CD8-positive, alpha-beta memory T cell (primary cell): ENCODE measurements at places on chromosomes 12 and 14.
A peak's percentile ranks its signal among the peaks of the same experiment; 100 is the strongest.

DNA sequence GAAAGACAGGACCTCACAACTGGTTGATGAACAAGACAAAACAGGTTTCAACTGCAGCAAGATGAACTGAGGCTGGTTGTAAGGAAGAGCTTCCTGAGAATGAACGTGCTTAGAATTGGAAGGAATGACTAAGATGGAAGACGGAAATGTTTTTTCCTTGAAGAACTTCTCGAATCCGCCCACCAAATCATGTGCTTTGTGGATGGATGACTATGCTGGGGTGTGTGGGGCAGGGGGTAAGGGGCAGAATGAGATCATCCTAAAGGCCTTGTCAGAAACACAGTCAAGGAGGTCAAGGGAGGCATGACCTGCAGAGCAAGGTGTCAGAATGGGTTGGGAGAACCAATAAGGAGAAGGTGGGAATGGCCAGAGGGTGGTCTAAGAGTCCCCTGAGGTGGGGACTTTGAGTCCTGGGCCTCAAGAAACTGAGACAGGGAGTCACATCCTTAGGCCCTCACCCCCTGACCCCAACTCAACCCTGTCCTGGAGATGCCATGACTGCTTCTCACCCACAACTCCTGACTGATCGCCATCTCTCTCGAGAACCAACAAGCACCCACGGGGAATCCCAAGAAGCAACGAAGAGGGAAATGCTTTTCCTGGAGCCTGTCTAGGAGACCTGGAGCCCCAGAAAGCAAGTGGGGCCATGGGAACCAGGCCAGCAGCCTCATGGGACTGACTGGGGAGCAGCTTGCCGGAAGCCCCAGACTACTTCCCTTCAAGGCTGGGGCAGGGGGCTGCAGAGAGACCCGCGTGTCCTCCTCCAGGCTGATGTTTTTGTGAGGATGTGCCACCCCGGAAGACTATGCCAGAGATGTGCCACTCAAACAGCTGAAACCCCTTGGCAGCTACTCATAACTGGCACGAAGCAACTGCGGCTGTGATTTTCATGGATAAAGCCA is 84.0 kb downstream of the ACTN1 start:
- no peaks in the 10 kb centered on the region for H3K4me1 ChIP-seq
- H3K36me3 ChIP-seq = peaks cover 20% of the 10 kb centered on the region
- no peak for DNase-seq

DNA sequence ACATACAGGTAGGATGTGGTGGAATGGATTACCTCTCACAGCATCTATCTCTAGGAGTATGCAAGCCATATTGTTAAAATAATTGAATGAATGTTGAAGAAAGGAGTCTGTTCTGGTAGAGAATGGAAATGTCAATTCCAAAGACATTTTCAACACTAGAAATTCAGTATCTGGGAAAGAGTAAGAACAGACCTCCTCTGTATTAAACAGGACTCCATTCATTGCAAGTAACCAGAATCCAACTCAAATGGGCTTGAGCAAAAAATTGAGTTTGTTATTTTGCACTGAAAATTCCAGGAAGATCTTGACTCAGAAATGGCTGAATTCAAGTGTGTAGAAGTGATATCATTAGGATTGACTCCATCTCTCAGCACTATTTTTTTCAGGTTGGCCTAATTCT is 168.1 kb downstream of the C12orf42 start:
- no peak overlapping the region for H3K4me3 ChIP-seq
- H3K4me1 ChIP-seq = no peaks in the 10 kb centered on the region
- no peaks in the 10 kb centered on the region for H3K36me3 ChIP-seq
- H3K27ac ChIP-seq = no peak overlapping the region
- H3K27me3 ChIP-seq = no peaks in the 10 kb centered on the region

DNA sequence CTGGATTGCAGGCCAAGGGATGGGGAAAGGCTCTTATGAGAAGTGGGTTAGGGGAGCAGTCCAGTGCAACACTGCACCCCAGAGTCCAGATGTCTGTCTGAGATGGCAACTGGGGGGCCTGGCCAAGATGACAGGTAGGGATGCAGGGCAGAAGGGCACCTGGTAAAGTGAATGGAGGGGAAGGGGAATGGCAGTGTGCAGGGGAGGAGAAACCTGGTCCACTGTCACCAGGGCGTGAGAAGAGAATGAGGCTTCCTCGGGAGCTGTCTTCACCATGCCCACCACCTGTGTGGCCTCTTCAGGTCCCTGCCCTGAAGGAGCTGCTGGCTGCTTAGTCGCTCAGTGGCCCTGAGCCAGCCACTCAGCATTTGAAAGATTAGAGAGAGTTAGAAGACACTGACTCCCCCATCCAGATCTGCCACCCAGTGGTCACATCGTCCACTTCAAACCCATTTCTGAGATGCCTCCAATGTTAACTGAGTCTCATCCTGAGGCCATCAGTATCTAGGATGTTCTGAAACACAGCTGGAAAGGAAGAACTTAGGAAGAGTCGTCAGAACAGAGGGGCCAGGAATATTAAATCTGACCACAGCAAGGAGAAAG is 57.3 kb downstream of the PLEKHG3 start:
- peak; percentile 21 for DNase-seq
- H3K4me3 ChIP-seq = no peak overlapping the region
- H3K4me1 ChIP-seq = peaks cover 61% of the 10 kb centered on the region
- H3K27me3 ChIP-seq = no peaks in the 10 kb centered on the region

DNA sequence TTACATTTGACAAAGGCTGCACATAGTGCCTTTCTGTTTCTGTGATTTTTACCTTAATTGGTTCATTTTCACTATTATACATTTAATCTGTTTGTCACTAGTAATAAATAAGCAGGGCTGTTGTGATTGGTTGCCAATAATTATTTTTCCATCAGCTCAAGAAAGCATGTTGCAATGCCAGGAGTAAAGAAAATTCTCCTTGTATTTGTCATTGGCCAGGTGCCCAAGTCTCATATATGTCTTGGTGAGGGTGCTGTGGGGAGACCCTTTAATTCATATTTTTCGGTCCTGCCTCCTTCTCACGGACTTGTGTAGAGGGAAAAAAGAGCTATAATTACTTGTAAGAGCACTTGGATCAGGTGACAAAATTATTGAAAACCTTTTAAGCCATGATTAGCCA is 108.0 kb downstream of the KITLG start:
- H3K27me3 ChIP-seq = no peaks in the 10 kb centered on the region
- H3K36me3 ChIP-seq = no peaks in the 10 kb centered on the region
- no peak overlapping the region for H3K4me3 ChIP-seq
- DNase-seq = no peak
- no peak overlapping the region for H3K27ac ChIP-seq

DNA sequence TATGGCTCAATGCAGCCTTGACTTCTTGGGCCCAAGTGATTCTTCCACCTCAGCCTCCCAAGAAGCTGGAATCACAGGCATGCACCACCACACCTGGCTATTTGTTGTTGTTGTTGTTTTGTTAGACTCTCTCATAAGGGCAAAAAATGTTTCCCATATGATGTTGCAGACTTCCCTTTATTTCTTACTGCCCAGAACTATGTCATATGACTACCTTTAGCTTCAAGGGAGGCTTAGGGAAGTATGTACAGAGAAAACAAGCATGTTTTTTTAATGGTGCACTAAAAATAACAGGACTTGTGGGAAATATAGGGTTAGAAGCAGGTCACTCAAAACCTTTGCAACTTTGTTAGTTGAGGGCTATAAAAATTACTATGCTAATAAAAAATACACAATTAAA is 4.3 kb upstream of the GPR19 start:
- H3K4me3 ChIP-seq = no peak overlapping the region
- H3K4me1 ChIP-seq = peaks cover 35% of the 10 kb centered on the region
- H3K36me3 ChIP-seq = no peaks in the 10 kb centered on the region

GRCh38 chr14:102776761-102777710 is at the start of gene TRAF3:
TSS of gene TRAF3 (plus strand) at chr14:102777449. CDS start at chr14:102870202, 92,753 bp downstream.
- H3K27ac ChIP-seq = peak within 1 kb of the TSS; percentile 73
- H3K4me3 ChIP-seq = peak within 1 kb of the TSS; percentile 78
- peaks cover 47% of the 10 kb centered on the region for H3K4me1 ChIP-seq
- no peaks in the 10 kb centered on the region for H3K27me3 ChIP-seq
- H3K36me3 ChIP-seq = no peaks in the 10 kb centered on the region

DNA sequence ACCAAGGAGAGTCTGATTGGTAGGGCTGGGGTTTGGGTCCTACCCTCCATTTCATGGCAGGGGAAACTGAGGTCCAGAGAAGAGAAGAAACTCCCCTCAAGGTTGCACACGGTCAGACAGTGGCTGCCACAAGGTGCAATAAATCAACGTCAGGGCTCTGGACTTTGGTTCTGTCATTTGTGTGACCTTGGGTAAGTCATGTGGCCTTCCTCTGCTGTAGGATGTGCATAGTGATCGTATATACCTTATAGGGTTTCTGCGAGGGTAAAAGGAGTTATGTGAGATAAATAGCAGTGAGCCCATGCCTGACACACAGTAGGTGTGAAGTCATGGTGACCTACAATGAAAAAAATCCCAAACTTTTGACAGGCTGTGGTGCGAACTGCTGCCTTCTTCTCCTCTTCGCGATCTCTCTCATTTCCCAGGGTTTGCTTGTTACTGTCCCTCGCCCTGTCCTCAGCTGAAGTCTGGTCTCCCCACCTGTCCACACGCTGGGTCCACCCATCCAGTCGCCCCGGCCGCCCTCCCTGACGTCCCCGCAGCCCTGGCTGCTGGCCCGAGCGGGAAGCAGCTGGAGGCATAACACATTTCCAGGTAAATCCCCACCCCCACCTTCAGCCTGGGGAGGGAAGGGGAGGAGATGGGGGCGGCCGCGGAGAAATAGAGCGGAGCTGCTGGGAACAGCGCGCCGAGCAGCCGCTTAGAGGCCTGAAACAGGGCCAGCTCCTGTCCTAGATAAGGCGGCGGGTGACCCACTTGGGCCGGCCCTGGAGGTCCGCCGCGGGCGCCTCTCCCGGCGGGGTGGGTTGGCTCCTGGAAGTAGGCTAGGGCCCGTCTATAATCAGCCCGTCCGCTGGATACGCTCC is 1.8 kb upstream of the FAM222A start:
- no peaks in the 10 kb centered on the region for H3K27me3 ChIP-seq
- H3K27ac ChIP-seq = no peak overlapping the region
- no peak overlapping the region for H3K4me3 ChIP-seq
- H3K4me1 ChIP-seq = peaks cover 8% of the 10 kb centered on the region
- H3K36me3 ChIP-seq = no peaks in the 10 kb centered on the region

GRCh38 chr14:89618330-89618708 is 201.3 kb upstream of the FOXN3 start:
- no peaks in the 10 kb centered on the region for H3K27me3 ChIP-seq
- peaks cover 63% of the 10 kb centered on the region for H3K4me1 ChIP-seq
- no peaks in the 10 kb centered on the region for H3K36me3 ChIP-seq
- H3K4me3 ChIP-seq = peak overlapping the region; percentile 82
- no peak for DNase-seq
- H3K27ac ChIP-seq = peak overlapping the region; percentile 88

- H3K27me3 ChIP-seq = no peaks in the 10 kb centered on the region
- no peak for DNase-seq
- no peaks in the 10 kb centered on the region for H3K36me3 ChIP-seq
These were observed 214.5 kb upstream of the DDHD1 start for GRCh38 chr14:53367644-53368026.

DNA sequence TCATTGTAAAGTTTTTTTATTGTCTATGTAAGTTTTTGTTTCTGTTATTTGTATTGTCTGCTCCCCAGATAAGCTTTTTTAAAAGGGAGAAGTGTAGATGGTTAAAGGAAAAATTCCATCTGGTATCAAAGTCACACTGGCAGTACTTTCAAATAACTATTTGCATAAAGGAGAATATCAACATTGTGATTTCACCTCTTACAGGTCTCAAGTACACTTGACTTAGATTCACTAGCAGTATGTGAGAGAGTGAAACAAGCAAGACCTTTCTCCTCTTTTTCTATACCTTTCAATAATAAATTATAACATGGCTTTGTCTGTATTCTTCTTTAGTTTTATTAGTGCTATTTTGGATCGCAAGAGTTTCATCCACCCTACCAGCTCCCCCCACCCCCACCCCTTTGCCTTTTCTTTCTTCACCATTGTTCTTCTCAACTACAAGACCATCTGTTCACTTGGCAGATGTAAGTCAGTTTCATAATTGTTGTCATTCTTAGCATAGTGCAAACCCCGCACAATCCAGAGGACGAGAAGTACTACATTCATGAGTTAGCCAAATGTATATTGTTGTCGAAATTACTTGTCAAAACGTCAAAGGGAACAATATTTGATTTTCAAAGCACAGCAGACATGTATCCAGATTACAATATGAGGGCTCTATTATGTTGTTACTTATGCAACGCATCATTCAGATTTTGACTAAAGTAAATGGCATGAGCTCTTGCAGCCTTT is 602.7 kb upstream of the FLRT2 start:
- no peaks in the 10 kb centered on the region for H3K36me3 ChIP-seq
- no peak overlapping the region for H3K4me3 ChIP-seq
- H3K4me1 ChIP-seq = no peaks in the 10 kb centered on the region
- H3K27ac ChIP-seq = no peak overlapping the region

DNA sequence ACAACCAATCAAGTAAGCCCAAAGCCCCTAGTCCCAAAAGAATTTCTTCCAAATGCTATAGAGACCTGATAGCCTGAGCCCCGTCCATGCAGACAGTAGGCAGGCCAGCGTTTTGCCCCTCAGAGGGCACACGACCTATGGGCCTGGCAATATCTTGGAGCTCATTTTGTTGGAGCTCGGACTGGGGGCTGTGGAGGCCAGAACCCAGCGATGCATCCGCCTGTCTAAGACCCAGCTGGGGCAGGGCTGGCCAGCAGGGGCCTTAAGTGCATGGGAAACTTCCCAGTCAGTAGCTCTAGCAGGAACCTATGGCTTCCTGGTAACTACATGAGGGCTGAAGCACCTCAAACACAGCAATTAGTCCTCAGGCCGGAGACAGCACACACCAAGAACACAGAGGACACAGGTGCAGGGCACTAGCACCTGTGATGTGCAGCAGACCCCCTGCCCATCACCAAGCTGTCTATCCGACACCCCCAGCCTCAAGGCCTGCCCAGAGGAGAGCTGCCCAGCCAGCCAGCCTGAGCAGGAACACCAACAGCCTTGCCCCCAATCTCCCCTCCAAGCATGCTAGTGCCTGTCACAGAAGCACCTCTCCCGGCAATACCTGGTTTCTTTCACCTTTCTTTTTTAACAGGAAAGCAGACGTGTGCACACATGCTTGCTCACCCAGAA is 50.8 kb downstream of the ARL6IP4 start:
- no peak overlapping the region for H3K27ac ChIP-seq
- H3K36me3 ChIP-seq = peaks cover 5% of the 10 kb centered on the region
- H3K27me3 ChIP-seq = no peaks in the 10 kb centered on the region
- DNase-seq = no peak

- H3K4me1 ChIP-seq = no peaks in the 10 kb centered on the region
- H3K27ac ChIP-seq = no peak overlapping the region
- H3K27me3 ChIP-seq = no peaks in the 10 kb centered on the region
- no peaks in the 10 kb centered on the region for H3K36me3 ChIP-seq
- no peak for DNase-seq
These were observed 58.3 kb upstream of the HECTD1 start for GRCh38 chr14:31265701-31266398.

DNA sequence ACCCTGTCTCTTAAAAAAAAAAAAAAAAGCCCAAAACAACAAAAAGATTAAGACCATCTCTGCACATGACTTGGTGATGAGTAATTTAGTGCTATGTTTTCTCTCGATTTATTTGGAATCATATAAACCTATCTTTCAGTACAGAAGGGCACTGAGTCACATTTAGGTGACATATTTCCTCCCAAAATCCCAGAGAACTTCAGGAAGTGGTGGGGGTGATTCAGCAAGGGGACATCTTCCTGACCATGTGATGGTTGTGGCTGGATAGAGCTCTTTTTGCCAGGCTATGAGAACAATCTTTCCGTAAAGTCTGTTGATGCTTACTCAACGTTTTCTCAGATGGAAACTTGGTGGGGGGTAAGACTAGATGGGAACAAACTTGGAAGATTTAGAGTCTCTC is 50.0 kb downstream of the PPFIBP1 start:
- H3K27ac ChIP-seq = no peak overlapping the region
- no peak for DNase-seq
- no peaks in the 10 kb centered on the region for H3K36me3 ChIP-seq
- no peaks in the 10 kb centered on the region for H3K27me3 ChIP-seq
- no peak overlapping the region for H3K4me3 ChIP-seq
